HL-60 (cell line): ENCODE measurements at places on chromosomes 1 and 21.

GRCh38 chr1:60848583-60849188, 233.7 kb upstream of the NFIA start:
- no peak for DNase-seq

- no peak for DNase-seq
Observed at GRCh38 chr1:36135330-36135667, 10.3 kb upstream of the COL8A2 start.

DNA sequence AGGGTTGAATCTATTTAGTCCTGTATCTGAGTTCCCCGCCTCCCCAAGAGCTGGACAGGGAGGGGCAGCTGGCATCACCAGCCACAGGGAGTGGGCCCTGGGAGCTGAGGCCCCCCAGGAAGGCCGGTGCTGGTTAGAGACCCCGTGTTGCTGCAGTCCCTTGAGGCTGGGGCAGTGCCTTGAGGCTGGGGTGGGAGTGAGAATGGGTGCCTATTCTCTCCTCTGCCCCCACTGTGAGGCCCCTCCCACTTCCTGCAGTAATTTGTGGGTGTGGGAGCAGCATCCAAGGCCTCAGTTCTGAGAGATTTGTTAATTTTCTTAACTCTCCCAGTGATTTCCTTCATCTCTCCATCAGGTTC, 2.5 kb upstream of the TRAPPC3 start:
- no peak for DNase-seq

DNA sequence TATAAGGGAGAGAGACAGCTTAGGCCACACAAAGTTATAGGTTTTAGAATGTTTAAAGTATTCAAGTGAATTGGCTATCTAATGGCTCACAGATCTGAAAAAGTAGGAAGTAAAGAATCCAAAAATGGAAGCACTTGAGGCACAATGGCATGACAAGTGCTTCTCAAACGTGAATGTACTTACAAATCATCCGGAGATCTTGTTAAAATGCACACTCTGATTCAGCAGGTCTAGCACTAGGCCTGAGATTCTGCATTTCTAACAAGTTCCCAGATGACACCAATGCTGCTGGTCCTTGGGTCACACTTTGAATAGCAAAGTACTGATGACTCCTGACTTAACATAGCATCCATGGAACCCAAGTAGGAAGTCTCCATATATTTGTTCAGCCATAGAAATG, 20.9 kb upstream of the AGL start:
- no peak for DNase-seq

DNA sequence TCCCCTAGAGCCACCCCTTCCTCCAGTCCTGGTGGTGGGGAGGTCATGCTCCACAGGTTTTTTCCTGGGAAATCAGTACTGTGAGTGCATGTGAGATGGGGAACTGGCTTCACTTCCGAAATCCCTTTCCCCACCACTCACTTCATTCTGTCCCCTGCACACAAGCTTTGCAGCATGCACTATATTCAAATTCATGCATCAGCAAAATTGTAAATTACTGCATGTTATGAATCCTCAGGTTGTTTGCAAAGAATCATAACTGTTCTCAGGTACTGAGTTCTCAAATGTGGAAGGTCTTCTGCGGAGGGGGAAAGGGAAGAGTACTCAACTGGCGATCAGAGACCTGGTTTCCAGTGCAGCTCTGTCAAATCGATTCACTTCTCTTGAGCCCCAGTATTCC, 42.3 kb downstream of the LHX4 start:
- no peak for DNase-seq

- no peak for DNase-seq
Observed at GRCh38 chr1:30137001-30137400, 586.4 kb downstream of the MATN1 start.

DNA sequence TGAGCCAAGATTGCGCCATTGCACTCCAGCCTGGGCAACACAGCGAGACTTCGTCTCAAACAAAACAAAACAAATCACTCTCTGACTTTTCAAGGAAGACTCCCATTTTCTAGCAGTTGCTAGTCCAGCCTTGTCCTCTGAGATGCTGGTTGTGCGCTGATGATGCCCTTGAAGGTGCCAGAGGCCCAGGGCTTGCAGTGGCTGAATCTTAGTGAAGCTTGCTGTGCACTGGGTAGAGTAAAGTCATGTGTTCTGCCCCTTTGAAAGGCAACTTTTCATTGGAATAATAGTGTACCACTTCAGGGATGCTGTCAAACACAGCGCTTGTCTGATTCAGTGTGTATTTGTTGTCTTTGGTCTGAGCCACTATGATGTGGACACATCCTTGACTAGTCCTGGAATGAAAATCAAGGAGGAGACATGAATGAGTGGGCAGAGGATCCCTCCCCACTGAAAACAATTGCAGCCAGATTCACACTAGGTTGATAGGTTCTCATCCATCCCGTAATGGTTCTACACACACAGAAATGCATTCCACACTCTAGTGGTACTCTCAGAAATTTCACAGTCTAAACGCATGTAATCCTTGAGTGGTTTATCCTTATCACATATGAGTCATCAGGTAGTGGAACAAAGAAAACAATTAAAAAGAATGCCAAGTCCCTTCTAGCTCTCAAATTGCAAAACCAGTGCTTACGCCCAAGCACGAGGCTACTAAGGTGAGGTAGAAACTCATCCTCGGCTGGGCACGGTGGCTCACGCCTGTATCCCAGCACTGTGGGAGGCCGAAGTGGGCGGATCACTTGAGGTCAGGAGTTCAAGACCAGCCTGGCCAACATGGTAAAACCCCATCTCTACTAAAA, 17.8 kb upstream of the TDRD10 start:
- no peak for DNase-seq

GRCh38 chr1:31869449-31869848, 53.6 kb upstream of the SPOCD1 start:
- no peak for DNase-seq

DNA sequence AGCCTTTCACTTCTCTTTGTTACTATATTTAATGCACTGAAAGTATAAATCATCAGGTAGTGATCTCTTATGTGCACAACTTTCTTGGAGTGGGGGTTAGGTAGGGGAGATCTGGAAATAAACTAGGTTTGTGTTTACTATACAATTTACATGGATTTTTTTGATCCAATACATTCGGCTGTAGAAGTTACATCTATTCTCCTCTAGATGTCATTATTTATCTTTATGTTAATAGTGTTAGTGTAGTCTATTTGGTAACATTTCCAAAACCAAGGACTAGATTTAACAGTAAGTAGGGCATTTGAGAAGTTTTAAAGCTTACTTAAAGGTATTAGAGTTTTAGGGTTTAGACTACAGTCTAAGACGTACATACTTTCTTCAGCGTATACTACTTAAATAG, 5.4 kb downstream of the VPS45 start:
- no peak for DNase-seq

DNA sequence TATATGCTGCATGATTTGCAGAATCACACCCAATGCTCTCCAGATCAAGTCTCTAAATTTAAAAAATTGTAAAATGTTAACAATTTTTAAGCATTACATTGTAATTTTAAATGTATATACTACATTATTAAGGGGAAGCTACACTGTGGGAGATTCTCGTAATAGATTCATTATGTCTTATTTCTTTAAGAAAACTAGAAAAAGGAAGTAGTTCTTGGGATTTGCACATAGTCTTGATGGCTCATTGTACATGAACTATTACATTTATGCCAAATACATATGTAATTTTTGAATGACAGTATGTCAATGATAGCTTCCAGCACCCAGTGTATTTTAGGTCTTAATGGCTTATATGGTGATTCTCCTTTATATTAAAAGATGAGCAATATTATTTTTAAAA, 250.3 kb downstream of the PTPRC start:
- DNase-seq = no peak

DNA sequence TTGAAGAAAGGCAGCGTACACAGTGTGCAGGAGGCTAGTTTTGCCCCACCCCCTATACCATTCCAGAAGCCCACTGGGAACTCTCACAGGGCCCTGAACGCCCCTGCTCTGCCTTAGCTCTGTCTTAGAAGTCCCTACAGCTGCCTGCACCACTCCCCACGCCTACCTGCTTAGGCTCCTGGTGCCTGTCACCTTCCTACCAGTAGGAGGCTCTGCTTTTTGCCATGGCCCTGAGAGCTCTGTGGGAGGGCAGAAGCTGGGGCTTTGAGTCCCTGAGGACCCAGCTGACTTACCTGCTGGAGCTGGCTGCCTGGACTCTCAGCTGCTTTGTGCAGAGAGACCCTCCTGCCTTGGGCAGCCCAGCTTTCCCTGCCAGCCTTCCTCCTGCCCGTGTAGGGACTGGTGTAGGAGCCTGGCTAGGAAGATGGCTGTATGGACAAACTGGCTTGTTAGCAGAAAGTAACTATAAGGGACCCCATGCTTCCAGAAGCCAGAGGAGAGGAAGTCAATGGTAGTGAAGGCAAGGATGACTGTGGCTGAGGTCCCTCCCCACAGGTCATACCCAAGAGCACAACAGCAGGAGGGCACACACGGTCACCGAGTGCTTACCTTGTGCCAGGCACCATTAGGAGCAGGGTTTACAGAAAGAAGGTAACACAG, 9.8 kb upstream of the CELSR2 start:
- no peak for DNase-seq

DNA sequence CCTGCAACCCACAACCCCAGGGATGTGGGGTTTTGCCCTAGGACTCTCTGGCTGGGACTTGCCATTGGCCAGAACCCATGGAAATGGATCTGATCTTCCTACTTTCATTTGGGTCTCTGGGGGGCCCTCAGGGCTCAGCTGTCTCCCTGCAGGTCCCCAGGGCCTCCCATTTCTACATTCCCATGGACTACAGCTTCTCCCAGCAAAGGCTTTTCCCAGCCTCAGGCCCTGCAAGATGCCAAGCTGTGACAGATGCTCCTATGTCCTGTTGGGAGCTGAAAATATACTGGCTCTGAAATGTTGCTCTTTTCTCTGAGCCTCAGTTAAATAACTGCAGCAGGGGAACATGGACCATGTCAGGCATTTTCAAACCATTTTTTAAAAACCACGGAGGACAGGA, 99.5 kb upstream of the IGSF21 start:
- no peak for DNase-seq

GRCh38 chr1:77056525-77056924, 162.7 kb downstream of the PIGK start:
- DNase-seq = no peak

DNA sequence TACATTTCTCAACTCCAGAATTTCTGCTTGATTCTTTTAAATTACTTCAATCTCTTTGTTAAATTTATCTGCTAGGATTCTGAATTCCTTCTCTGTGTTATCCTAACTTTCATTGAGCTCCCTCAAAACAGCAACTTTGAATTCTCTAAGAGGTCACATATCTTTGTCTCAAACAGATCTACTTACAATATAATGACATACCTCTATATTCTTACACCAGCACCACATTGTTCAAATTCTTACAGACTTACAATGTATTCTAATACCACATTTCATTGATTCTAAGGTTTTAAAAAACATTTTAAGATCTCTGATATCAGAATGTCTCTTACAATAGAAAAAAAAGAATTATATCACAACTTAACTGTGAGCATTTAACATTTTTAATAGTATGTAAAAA, 77.4 kb downstream of the DIRAS3 start:
- no peak for DNase-seq

- DNase-seq = no peak
Observed at GRCh38 chr1:234606784-234607108, 3.2 kb downstream of the IRF2BP2 start.

GRCh38 chr1:117077267-117077666, 17.1 kb downstream of the TTF2 start:
- DNase-seq = no peak

DNA sequence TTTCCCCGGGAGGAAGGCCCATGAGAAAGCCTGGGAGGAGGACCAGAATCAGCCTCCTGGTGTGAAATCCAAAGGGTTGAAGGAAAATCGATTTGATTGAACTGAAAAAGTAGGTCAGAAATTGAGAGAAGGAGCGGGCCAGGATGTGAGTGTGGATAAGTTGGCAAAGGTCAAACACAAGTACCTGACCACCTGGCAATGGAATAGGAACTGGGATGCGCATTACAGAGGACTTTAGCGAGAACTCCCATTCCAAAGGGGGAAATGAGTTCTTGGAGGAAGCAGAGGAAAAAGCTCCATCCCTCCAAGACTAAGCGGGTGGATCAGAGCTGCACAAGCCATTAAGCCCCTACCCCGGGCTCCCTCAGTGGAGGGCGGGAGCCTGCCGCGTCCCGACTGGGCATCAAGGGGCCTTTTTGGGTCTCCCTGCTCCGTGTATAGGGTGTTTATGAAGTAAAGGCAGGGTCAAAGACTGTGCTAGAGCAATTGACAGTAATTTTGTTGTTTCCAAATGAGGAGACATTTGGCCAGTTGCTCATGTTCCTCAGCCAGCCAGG, 56.4 kb downstream of the TGFB2 start:
- DNase-seq = no peak

DNA sequence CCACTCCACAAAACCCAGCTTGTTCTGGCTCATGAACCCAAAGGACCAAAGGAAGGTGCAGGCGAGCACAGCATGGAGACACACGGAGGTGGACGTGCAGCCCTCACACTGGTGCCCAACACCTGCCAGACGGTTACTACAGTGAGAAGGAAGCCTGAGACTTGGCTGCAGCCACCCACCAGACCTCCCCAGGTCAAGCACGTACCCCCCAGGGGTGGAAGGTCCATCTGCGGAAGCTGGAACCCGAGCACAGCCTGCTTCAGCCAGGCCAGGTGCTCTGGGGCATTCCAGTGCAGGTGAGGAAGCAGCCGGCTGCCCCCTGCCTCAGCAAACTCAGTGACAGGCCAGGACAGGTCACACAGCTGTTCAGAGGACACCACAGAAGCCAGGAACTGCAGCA, 16.0 kb upstream of the LSS start:
- no peak for DNase-seq

- DNase-seq = no peak
Observed at GRCh38 chr1:214862421-214862820, 220.1 kb upstream of the KCNK2 start.

GRCh38 chr21:33478935-33479678, 667 bp downstream of the TMEM50B start:
- peak; percentile 27 for DNase-seq

- no peak for DNase-seq
Observed at GRCh38 chr1:218272366-218272765, 12.7 kb upstream of the RRP15 start.

GRCh38 chr1:27979151-27979858, 19.5 kb downstream of the XKR8 start:
- DNase-seq = peak; percentile 59

GRCh38 chr1:119646521-119647227, 1.4 kb downstream of the ZNF697 start:
- no peak for DNase-seq

DNA sequence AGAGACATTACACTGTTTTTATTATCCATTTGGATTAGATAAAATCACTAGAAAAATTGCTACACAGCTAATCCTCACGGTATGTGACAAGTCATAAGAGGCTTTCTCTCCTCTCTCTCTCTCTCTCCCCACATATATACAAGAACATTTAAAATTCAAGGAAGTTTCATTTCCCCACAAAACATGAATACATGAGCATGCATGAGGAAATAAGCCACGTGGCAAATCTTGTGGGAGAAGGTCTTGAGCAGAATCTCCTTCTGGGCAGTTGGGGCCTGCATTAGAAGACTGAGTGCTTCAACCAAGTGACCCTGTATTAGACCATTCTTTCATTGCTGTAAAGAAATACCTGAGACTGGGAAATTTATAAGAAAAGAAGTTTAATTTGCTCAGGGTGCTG, 1313.1 kb downstream of the MRPL39 start:
- no peak for DNase-seq

GRCh38 chr1:40316595-40317393, at the start of gene COL9A2:
COL9A2 (minus strand) TSS chr1:40317286; CDS start chr1:40317197, 89 bp downstream.
- no peak for DNase-seq
